Right cardiac atrium (tissue), 5 donors: ENCODE measurements at places on chromosomes 2 and 18. TPM values are rescaled to one million over a fixed set of nuclear protein-coding genes. Genes with fewer than 3 reads are reported as not detected.

Gene CIB4
- total RNA-seq: not detected

Gene TNFRSF11A
- 4.7 TPM for total RNA-seq

Gene LCT
- total RNA-seq: not detected

Gene STPG4
- total RNA-seq: not detected

Gene INHA
- 16.7 TPM for total RNA-seq

Gene GPR39
- total RNA-seq: not detected

Gene GALNT13
- total RNA-seq: 2.1 TPM

Gene EHD3
- total RNA-seq: 9.5 TPM
